Activated T-helper 1 cell treated with anti-CD3 and anti-CD28 coated beads, Interleukin-12 subunit alpha, Interleukin-12 subunit beta, Interleukin-2, Interleukin-4 antibody, amounts not matched to agents 30 ng/mL and 10 ng/mL and 1 ng/mL, durations not matched to agents 14 hours and 24 hours and 36 hours (primary cell): ENCODE measurements at places on chromosomes 12 and 14. TPM values are rescaled to one million over a fixed set of nuclear protein-coding genes. Genes with fewer than 3 reads are reported as not detected.

GRCh38 chr14:56799343-56799645 lies 11.0 kb downstream of the OTX2 start:
- no peak overlapping the region for H3K27ac ChIP-seq
- H3K27me3 ChIP-seq, result peaks cover 76% of the 10 kb centered on the region
- no peak for DNase-seq
- H3K4me3 ChIP-seq, result no peak overlapping the region
- H3K4me1 ChIP-seq, result peaks cover 8% of the 10 kb centered on the region

The RASSF8 gene
- total RNA-seq, result 0.12 and 0.13 TPM in 2 replicates

The DTX1 gene
- total RNA-seq, result 0.29 TPM in 2 replicates

DNA sequence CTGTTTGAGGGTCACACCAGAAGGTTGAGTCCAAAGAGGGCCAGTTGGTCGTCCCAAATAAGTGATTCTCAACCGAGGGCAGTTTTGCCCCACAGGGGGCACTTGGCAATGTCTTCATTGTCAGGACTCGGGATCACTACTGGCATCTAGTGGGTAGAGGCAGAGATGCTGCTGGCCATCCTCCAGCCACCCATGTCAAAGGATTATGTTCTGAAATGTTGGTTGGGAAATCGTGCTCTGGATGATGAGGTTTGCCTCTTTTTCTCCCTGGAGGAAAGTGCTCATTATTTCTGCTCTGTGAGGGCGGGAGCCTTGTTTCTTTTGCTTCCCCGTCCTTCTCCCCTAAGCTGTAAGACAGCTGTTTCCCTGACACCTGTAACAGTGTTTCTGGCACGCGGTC lies 3.6 kb downstream of the ZNF839 start:
- H3K4me1 ChIP-seq, result peaks cover 21% of the 10 kb centered on the region
- no peak for DNase-seq
- peaks cover 3% of the 10 kb centered on the region for H3K36me3 ChIP-seq

The GPR137C gene
- total RNA-seq, result 0.10 and 0.34 TPM in 2 replicates

DNA sequence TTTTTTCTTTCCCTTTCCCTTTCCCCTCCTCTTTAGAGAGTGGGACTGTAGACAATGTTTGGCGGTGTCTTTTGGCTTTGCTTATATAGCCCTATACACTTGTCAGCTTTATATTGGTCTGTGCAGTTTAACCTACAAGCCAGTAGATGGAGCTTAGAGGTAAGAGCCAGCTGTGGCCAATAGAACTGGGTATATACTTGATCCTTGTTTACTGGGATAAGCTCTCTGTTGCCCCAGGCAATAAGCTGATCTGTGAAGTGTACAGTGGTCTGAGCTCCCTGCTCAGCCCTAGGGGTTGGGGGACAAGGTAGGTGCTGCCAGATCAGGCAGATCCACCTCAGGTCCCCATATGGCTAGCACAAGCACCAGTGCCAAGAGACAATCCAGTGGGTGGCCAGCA lies 434.1 kb downstream of the NOVA1 start:
- DNase-seq, result no peak
- H3K27me3 ChIP-seq, result no peaks in the 10 kb centered on the region
- no peak overlapping the region for H3K27ac ChIP-seq
- no peaks in the 10 kb centered on the region for H3K4me1 ChIP-seq
- H3K36me3 ChIP-seq, result no peaks in the 10 kb centered on the region
- no peak overlapping the region for H3K4me3 ChIP-seq

DNA sequence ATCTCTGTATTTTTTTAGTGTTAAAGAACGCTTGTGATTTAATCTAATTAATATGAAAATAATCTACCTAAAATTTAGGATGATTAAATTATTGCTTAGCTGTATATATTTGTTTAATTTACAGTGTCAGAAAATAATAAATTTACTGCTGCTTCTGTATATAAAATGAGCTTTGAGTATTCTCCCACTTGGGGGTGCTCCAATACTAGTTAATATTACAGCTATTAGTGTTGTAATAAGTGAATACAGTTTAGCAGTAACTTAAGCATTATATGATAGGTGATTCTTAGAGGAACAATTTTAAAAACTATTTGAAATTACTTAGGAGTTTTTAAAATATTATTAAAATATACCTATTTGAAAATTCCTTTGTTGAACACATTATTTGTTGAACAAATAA lies 62.2 kb downstream of the PAPOLA start:
- peaks cover 32% of the 10 kb centered on the region for H3K36me3 ChIP-seq
- no peaks in the 10 kb centered on the region for H3K4me1 ChIP-seq
- no peaks in the 10 kb centered on the region for H3K27me3 ChIP-seq
- no peak overlapping the region for H3K4me3 ChIP-seq
- no peak for DNase-seq

DNA sequence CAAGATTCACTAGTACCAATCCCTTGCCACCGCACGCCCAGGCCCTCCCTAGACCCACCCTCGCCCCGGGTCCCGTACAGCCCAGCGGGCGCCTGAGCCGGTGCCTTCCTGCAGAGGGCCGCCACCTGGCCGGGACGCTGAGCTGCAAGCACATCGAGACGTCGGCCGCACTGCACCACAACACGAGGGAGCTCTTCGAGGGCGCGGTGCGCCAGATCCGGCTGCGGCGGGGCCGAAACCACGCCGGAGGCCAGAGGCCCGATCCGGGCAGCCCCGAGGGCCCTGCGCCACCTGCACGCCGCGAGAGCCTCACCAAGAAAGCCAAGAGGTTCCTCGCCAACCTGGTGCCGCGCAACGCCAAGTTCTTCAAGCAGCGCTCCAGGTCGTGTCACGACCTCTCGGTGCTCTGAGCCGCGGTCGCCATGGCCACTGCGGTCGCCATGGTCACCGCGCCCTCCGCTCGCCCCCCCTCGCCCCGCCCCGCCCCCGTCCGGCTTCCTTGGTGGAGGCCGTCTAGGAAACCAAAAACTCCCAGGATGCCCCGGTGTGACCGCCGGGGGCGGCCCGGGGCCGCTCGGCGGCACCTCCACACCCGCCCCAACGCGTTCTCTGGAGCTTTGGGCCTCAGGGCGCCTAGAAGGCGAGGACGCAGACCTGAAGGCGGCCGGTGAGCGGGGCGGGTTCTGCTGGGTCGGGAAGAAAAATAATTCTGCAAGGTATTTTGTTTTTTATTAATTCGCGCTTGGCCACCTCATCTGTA lies 3.7 kb downstream of the REM2 start:
- peaks cover 8% of the 10 kb centered on the region for H3K36me3 ChIP-seq
- H3K27ac ChIP-seq, result peak overlapping the region; percentile 88
- H3K4me3 ChIP-seq, result peak overlapping the region; percentile 87

- no peaks in the 10 kb centered on the region for H3K27me3 ChIP-seq
- DNase-seq, result no peak
- H3K36me3 ChIP-seq, result no peaks in the 10 kb centered on the region
- H3K27ac ChIP-seq, result no peak overlapping the region
Measured at GRCh38 chr14:23492618-23493272, 23.2 kb downstream of the NGDN start.

DNA sequence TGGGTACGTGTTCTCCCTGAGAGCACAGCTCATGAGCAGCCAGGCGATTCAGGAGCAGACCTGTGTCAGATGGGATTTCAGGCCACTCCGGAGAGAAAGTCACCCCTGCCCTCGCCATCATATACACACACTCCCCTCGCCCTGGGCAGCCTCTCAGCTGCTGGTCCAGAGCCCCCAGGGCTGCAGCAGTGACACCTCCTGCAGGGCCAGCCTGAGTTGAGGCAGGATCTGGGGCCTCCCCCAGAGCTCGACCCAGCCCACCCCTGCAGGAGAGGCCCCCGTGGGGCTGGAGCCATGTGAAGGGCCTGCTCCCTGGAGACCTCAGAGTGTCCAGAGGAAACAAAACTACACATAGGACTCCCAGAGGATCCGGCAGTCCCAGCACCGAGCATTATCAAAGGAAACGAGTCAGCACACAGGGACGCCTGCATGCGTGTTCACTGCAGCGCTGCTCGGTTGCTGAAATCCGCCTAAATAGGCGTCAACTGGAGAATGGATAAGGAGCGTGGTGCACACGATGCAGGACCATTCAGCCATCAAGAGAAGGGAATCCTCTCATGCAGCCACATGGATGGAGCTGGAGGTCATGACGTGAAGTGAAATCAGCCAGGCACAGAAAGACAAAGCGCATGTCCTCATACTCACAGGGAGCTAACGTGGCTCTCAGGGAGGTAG lies 104.0 kb downstream of the TNFAIP2 start:
- H3K27ac ChIP-seq, result no peak overlapping the region
- H3K4me3 ChIP-seq, result no peak overlapping the region
- no peaks in the 10 kb centered on the region for H3K36me3 ChIP-seq
- DNase-seq, result no peak
- H3K4me1 ChIP-seq, result no peaks in the 10 kb centered on the region

- no peaks in the 10 kb centered on the region for H3K36me3 ChIP-seq
- no peaks in the 10 kb centered on the region for H3K4me1 ChIP-seq
- no peak overlapping the region for H3K4me3 ChIP-seq
- no peak overlapping the region for H3K27ac ChIP-seq
- H3K27me3 ChIP-seq, result no peaks in the 10 kb centered on the region
Measured at GRCh38 chr12:119183942-119184695, 5.4 kb downstream of the HSPB8 start.

DNA sequence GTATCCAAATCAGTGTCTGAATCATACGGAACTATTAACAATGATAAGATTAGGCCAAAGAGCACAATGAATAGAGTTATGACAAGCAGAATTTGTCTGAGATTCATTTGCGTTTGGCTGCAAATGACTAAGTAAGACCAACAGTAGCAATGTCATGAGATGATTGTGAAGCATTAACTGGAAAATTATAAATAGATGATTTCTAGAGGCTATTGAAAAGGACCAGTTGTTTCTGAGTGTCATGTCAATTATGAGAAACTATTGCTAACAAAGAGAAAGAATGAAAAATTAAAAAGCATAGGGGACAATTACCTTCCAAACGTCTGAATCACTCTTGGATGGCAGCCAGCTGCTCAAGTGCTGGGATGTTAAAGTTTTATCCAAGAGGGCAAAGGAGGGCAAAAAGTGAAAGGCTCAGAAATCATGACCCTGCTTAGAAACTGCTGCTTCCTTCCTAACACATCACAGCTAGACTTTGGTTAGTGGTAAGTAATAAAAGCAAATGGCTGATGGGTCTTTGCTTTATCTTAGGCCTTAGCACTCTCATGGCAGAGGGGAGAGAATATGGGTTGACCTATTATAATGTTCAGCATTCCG lies 89.0 kb downstream of the AKAP6 start:
- H3K4me3 ChIP-seq, result no peak overlapping the region
- H3K36me3 ChIP-seq, result no peaks in the 10 kb centered on the region
- no peaks in the 10 kb centered on the region for H3K27me3 ChIP-seq
- H3K4me1 ChIP-seq, result no peaks in the 10 kb centered on the region
